ENCODE measurements at places on chromosomes 5 and 9.

GRCh38 chr5:156354571-156354970 is 27.6 kb downstream of the SGCD start:
- DNase-seq, result no peak

DNA sequence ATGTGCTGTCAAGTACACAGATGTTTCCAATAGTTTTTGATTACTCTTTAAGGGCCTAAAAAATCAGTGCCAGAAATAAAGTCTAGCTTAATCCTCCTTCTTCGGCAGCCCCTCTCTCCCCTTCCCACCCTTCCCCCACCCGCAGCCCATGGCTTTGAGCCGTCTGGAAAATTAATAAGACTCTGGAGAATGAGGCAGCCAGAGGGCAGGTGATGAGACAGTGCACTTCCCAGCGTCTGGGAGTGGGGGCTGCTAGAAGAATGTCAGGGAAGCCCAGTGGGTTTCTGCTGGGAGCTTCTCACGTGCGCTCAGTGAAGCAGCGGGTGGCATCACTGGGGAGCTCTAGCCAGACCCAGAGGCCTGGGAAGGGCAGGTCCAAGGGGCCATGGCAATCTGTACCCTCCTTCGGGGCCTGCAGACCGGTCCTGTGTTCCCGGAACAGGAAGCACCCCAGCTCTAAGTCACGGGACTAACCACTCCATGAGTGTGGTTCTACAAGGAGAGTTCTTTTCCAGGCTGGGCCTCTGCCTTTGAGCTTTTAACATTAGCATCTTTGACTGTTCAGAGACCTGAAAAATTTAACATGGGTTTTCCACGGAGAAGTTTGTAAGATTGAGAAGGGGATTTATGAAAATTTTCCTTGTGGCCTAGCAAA is 164.8 kb upstream of the OTULINL start:
- DNase-seq, result no peak

- no peak for DNase-seq
These were observed 73.2 kb downstream of the MLLT3 start for GRCh38 chr9:20549053-20549452.

GRCh38 chr9:134606951-134607731 is 34.5 kb upstream of the COL5A1 start:
- DNase-seq, result no peak

DNA sequence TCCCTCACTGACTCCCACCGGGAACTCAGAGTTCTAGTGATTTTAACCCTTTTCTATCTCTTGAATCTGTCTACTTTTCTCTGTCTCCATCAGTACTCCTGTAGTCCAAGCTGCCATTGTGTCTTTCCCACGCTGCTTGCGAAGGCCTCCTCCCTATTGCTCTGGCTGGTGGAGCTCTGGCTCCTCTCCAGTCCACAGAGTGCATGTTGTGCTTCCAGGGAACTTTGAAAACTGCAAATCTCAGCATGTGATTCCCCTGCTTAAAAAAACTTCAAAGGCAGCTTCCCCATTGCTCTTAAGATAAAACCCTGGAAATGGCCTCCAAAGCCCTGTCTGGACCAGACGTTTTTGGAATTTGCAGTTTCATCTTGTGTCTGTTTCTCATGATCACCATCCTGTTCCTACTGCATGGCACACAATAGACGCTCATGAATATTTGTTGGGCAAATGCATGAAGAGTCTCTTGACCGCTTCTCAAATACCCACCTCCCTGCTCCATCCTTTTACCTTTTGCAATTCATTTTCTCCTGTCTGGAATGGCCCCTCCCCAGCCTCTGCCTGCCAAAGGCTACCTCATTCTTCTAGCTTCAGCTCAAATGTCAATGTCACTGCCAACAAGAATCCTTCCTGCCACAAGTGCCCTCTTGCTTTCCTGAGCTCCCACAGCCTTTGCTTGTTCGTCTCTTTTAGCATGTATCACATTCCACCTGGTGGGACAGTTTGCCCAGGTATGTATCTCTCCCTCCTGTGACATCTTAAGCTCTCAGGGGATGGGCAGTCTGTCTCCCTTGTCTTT is 293.2 kb downstream of the ARHGAP26 start:
- DNase-seq, result no peak

GRCh38 chr5:128236334-128236733 is 152.8 kb downstream of the SLC12A2 start:
- no peak for DNase-seq

- no peak for DNase-seq
These were observed 12.1 kb downstream of the NOL8 start for GRCh38 chr9:92312887-92313623.

- no peak for DNase-seq
These were observed 1.7 kb downstream of the PRKAA1 start for GRCh38 chr5:40796487-40796889.

DNA sequence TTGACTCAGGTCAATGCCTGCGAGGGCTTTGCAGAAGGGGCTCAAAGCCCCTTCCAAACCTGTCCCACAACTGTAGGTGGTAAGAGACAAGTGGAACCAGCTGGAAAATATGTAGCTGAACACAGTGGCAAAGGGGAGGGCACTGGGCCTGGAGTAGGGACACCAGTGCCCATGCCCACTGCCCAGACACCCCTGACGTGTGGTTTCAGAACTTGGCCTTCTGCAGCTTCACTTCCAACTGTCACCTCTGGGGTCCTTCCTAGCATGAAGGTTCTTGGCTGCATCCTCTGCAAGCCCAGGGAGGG is 233.1 kb upstream of the IRX1 start:
- DNase-seq, result no peak

DNA sequence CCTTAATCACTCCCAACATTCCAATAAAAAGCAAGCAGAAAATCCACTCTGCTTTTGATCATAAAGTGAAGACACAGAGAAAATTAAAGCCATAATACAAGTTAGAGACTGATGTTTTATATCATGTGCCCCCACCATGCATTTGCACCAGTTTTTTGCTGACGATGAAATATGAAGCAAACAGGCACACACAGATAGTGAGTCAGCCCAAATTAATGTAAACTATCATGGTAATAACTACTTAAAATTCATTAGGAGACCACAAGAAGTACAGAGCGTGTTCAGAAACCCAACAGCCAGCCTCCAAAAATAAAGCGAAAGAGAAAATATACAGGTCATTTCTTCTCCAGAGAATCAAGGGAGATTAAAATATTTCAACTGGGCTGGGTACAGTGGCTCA is 46.4 kb upstream of the KDM4C start:
- no peak for DNase-seq

DNA sequence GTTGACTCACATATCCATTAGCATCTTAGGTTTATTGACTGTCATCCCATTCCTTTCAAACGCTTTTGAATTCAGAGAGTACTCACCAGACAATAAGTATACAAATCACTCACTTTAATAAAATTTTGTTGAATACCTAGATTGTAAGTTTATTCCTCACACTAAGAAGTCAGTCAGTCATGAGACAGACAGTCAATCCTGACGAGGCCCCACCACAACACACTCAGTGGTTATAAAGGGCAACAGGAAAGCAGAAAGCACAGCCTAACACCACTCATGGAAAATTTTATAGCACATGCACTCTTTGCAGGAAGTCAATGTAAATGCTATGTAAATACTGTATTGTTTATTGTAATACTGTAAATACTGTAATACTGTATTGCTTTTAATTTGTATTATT is 176.3 kb upstream of the PTGER4 start:
- no peak for DNase-seq

GRCh38 chr5:148659641-148660345 is 5.5 kb upstream of the HTR4 start:
- DNase-seq, result no peak

GRCh38 chr9:71210326-71210725 is 88.9 kb upstream of the TRPM3 start:
- DNase-seq, result no peak

DNA sequence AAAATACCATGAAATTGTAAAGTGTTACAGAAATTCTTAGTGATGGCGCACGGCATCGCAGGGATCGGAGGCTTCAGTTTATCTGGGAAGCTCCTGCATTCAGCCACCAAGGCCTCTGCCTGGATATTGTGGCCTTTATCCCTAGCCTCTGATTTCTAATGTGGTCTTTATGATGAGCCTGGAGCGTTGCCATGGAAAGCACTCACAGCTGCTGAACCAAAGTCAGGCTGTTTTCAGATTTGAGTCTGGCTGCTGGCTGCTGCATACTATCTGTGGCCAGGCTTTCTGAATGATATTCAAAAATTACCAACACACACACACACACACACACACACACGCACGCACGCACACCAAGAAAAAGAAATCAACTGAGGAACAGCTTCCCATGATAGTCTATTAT is 101.1 kb upstream of the ZNF366 start:
- DNase-seq, result no peak

- DNase-seq, result no peak
These were observed 154.8 kb downstream of the SEMA5A start for GRCh38 chr5:9391080-9391479.

GRCh38 chr5:83197326-83197967 is 120.1 kb downstream of the XRCC4 start:
- DNase-seq, result no peak

DNA sequence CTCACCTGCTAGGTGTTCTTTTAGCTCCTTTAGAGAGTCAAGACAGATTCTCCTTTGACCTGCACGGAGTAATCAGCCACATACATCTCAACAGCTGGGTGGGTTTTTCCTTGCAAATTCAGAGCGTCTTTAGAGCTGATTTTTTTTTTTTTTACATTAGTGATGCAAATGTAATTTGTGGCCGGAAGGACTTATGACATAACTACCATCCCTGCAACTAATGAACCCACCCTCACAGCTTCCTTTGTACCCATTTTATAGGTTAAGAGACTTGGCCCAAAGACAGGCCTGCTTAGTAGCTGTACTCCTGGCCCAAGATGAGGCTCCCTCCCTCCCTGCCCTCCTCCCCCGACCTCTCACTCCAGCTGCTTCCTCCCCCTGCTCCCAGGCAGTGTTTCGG is 69.9 kb upstream of the NIPAL4 start:
- no peak for DNase-seq

- DNase-seq, result no peak
These were observed 66.7 kb downstream of the SIL1 start for GRCh38 chr5:139131465-139131864.

DNA sequence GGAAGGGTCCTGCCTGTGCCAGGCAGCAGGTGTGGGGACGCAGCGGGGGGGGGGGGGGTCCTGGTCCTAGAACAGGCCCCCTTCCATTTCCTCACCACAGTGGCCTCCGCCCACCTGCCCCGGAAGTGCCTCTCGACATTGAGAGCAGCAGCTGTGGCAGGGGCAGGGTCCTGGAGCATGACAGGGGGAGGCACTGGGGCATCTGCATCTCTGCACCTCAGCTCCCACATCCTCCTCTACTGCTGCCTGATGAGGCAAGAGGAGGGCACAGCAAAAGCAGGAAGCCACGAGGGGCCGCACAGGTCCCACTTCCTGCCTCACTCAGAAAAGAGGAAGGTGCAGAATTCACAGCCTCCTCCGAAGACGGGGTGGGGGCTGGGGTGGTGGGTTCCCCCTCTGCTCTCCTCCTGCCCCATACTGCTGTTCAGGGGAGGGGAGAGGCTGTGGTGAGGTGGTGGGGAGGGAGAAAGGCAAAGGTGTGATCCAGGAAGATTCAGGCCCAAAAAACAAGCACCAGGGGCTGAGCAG is 14.8 kb downstream of the AKNA start:
- peak; percentile 64 for DNase-seq

GRCh38 chr5:130762031-130762430 is 403.0 kb downstream of the HINT1 start:
- DNase-seq, result no peak

- DNase-seq, result no peak
These were observed 31.6 kb upstream of the ACOT12 start for GRCh38 chr5:81425569-81425968.

- DNase-seq, result peak; percentile 62
These were observed 32.1 kb downstream of the TRMO start for GRCh38 chr9:97889941-97890887.

DNA sequence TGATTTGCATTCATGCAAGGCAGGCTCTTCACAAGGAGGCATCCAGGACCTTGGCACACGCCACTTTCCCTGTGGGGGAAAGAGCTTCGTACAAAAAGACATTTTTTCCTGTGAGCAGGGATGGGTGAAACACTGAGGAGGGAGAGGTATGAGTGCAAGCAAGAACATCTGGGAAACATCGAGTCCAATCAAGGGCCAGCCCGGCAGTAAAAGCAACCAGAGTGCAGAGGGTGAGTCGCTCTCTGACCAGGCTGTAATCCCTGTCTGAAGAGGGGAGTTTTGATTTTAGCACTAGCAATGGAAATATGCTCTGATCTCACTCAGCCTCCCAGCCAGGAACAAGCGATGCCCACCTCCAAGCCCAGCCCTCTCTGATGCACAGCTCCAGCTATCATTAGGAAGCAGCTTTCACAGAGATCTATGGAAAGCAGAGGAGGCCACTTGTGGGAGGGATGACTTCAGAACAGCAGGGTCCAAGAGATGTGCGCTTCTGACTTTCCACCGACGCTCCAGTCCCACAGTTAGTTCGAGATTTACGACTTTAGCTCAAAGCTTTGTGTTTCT is 211.0 kb upstream of the ADAMTS16 start:
- no peak for DNase-seq

GRCh38 chr5:61000887-61001286 is 55.9 kb downstream of the NDUFAF2 start:
- DNase-seq, result no peak

- DNase-seq, result no peak
These were observed 550 bp upstream of the CKMT2 start for GRCh38 chr5:81232464-81233079.

- no peak for DNase-seq
These were observed 12.5 kb downstream of the ECM2 start for GRCh38 chr9:92522983-92523970.

DNA sequence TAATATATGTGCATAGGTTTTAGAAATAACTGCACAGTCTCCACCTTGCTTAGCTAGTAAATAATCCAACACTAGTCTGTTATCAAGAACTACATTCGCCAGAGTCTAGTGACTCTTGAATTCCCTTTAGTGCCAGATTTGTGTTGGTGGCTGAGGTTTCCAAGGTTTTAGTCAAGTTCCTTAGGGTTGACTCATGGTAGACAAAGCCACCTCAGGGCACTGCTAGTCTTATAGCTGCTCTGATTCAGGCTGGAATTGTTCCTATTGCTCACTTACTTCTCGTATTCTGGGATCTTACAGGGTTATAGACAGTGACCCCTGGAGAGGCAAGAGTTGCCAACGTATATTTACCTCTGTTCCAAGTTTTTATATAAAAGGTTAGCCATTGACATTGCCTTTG is 1369.8 kb upstream of the CDH9 start:
- no peak for DNase-seq

- DNase-seq, result no peak
These were observed 2.2 kb downstream of the NAA35 start for GRCh38 chr9:85942913-85943709.

DNA sequence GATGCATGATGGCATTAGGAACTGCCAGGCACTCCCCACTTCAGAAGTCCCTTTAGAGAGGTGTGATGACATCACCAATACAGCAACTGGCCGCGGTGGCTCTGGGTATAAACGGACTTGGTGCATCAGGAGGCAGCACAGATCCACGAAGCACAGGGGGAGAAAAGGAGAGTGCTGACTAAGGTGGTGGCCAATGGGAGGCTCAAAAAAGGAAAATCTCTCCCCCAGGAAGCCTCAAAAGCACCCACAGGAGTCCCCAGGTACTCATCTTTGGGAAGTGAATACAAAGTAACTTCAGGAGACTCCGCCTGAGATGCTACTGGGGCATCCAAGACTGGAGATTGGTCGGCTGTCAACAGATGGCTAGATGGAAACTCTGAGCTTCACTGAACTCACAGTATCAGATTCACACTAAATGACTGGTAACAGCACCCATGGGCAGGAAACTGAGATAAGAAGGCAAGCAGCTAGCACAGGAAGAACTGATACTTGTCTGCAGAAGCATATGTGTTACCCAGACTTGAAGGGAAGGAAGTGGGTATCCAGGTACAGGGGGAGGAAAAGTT is 7.6 kb downstream of the TTC39B start:
- DNase-seq, result peak; percentile 61

Data from stimulated activated CD4-positive, alpha-beta T cell treated with anti-CD3 and anti-CD28 coated beads, Interleukin-15, amount 100 ng/mL, for 48 hours (primary cell).